Stimulated activated CD8-positive, alpha-beta memory T cell treated with anti-CD3 and anti-CD28 coated beads, Interleukin-15, amount 100 ng/mL, for 1 hour (primary cell): ENCODE measurements at places on chromosomes 13 and 19.

GRCh38 chr13:112766336-112766735 lies 76.5 kb downstream of the ATP11A start:
- DNase-seq, result no peak

DNA sequence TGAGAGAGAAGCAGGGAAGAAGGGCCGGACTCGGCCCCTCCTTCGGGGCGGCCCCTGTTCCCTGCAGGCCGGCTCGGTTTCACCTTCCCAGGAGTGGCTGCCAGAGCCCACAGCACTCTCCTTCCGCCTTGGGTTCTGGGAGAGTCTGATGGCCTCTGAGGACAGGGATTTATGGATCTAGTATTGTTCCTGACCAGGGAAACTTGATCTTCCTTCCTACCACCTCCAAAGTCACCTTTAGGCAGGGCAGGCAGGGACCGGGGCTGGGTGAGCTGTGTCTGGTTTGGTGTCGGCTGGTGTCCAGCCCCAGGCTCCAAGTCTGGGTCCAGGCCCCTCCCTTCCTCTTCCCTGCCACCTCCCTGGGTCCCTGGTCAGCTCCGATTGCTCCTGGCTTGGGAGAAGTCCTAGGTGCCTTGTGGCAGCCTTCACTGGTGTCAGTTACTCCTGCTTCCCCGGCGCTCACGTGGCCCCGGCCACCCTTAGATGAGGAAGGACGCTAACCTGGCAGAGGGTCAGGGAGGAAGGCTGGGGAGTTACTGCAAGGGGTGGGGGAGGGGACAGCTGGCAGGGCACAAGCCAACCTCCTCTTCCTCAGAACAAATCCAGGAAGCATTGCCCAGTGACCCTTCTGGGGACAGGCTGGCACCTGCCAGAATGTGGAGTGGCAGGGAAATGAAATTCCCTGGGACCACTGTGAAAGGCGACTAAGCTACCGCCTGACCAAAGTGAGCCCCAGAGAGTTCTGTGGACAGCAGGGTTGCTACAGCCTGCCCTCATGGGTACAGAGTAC lies 18.8 kb downstream of the RFX1 start:
- DNase-seq, result no peak

GRCh38 chr13:26705536-26705935 lies 55.0 kb downstream of the GPR12 start:
- no peak for DNase-seq

DNA sequence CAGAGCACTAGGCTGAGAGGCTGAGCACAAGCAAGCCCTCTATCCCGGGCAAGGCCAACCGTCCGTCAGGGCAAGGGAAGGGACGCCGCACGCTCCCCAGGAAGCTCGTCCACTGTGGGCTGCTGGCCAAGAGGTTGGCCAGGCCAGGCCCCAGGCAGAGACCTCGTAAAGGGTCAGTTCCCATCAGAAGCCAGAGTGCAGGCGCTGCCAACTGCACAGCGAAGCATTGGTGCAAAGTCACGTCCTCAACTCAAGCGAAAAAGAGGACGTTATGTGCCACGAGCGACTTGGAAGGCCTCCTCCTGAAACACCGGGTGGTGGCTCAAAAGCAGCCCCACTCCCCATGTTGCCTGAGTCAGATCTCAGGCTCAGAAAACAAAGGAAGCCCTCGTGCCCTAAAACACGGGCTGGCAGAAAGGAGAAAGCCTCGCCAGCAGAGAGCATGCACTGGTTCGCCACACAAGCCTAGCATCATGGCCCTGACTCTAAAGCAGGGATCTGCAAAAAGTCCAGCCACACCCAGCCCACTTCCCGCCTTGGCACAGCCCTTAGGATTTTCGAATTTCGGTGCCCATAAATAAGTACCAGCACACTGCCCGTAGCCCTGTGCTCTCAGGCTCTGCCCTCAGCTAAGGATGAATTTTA lies 4.7 kb downstream of the AKAP8 start:
- no peak for DNase-seq

GRCh38 chr13:103299079-103299478 lies 232.9 kb upstream of the SLC10A2 start:
- no peak for DNase-seq

DNA sequence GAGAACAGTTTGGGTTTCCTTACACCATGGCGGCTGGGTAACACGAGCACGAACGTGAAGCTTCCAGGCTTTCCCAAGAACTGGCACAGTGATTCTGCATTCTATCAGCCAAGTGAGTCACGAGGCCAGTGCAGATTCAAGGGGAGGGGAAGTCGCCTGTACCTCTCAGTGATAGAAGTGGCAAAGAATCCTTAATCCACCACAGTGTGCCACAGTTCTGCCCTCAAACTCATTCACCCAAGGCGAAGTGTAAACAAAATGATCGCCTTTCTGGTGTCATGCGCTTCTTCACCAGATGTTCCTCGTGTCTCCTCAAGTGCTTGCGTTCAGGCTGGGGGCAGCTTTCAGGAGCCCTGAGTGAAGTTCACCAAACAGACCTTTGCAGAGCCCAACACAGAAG lies 24.9 kb upstream of the AMER2 start:
- no peak for DNase-seq

GRCh38 chr13:76756451-76756850 lies 129.8 kb downstream of the KCTD12 start:
- no peak for DNase-seq

GRCh38 chr19:39405261-39405957 lies 1.2 kb upstream of the ZFP36 start:
- DNase-seq, result no peak

DNA sequence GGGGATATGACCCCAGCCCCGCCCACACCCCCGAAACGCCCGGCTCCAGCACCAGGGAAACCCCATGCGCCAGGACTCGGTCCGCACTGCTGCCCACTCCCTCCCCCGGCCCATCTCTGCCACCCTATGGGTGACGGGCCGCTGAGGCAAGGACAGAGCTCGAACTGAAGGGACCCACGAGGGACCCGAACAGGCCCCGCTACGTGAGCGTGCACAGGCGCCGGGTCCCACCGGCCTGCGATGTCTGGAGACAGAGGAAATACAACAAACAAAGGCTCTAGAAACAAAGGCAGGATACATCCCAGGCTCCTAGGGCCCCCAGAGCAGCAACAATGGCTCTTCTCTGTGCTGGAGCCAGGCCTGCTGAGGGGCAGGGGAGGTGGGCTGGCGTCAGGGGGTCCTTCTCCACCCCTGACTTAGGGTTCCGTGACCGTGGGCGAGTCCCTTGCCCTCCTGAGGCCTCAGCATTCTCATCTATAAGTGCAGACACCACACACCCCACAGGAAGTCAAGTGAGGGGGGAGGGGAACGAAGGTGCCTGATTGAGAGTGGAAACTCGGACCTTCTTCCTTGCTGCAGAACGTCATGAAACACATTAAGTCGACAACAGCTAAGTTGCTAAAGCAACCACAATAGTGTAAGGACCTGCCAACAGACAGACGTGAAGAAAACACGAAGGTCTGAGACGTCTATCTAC lies 3.1 kb downstream of the ABHD17A start:
- peak; percentile 46 for DNase-seq

DNA sequence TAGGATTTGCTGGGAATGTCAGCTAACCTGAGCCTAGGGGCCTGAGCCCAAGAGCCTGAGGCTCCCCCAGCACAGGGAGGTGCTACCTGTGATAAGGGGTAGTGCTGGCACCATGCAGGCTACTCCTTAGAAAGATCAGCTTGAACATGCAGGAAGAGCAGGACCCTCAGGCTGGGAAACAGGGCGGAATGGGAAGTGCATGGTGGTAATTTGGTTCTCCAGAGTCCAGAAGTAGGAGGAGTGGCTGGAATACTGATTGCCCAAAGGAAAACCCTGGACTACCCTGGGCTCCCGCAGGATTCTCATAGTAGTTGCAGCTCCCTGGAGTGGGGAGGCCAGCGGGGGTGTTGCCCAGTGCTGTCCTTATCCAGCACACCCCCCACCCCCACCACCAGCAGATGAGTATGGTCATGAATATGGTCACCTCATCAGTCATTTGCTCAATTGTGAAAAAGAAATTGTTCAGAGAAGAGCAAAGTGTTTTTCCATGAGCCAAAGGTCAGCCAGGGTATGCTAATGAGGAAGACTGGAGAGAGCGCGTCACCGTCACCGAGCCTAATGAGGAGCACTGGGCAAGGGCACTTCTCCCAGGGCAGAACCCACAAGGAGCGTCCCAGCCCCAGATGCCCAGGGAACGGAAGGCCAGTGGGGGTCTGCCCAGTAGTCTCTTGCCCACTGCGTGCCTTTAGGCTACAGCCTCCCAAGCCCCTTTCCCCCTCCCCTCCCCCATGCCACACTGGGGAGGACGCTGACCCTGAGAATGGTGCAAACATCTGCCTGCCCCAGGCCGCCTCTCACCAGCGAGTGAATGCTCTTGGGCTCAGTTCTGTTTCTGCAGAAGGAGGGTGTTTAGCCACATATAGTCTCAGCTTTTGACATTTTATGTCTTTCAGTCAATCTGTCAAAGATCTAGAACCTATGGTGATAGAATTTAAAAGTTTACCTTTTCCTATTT lies 5.3 kb downstream of the SLC25A15 start:
- DNase-seq, result no peak

DNA sequence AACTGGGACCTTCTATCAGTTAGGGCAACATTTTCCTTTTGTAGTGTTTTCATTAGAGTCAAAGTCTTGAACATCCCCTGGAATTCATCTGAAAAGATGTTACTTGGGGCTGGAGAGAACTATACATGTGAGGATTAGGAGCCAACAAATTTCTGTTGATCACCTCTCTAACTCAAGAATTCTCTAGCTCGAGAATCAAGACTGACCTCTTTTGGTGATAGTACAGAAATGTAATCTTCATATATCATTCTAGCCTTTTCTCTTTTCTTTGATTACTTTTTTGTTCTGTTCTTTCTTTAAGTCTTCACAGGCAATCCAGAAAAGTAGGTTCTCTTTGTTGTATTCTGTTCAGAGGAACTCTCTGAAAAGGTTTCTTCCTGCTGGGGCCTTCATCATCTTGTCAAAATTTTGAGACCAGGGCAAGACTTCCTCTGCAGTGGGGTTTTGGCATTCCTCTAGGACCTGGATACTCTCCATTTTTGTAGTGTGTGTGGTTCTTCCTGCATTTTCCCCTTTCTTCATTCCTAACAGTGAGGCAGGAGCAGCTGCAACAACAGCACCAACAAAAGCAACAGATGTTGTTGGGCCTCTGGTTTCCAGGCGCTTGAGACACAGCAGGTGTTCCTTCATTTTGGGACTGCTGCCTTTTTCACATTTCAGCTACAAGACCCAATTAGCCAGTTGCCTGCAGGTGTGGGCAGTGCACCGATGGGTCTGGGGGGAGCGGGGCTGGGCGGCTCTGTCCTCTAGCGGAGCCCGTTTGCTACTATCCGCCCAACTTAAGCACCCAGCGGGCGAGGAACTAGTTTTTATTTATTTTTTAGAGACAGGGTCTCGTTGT lies 26.2 kb downstream of the ELF1 start:
- no peak for DNase-seq

DNA sequence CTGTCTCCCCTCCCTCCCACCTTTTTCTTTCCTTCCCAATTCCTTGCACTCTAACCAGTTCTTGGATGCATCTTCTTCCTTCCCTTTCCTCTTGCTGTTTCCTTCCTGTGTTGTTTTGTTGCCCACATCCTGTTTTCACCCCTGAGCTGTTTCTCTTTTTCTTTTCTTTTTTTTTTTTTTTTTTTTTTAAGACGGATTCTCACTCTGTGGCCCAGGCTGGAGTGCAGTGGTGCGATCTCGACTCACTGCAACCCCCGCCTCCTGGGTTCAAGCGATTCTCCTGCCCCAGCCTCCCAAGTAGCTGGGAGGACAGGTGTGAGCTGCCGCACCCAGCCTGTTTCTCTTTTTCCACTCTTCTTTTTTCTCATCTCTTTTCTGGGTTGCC lies 6.9 kb downstream of the MYADM start:
- no peak for DNase-seq

GRCh38 chr19:50974702-50975556 lies 5.5 kb upstream of the KLK6 start:
- DNase-seq, result no peak

- no peak for DNase-seq
These were observed 37.3 kb downstream of the KDM4B start for GRCh38 chr19:5006201-5006600.

GRCh38 chr13:39463611-39464010 lies 139.4 kb downstream of the LHFPL6 start:
- DNase-seq, result no peak

GRCh38 chr13:90205911-90206310 lies 1141.6 kb upstream of the MIR17HG start:
- no peak for DNase-seq

DNA sequence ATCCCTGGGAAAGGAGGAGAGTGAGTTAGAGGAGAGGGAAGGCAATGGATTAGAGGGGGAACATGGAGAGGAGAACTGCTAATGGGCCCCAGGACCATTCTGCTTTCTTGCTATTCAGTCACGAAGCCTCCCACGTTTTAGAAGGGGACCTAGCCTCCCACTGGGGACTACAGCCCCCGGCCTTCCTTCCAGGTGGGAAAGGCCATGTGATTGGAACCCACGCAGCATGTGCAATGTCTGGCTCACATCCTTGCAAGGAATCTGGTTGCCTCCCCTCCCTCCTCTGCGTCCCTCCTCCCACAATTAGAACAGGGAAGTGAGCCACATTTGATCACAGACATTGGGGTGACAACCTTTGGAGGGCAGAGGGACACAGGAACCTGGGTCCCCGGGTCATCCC lies 22.5 kb upstream of the PLA2G4C start:
- DNase-seq, result no peak

- DNase-seq, result no peak
These were observed 317.4 kb downstream of the NALCN start for GRCh38 chr13:101098873-101099272.

GRCh38 chr19:33622809-33623511 lies 1.2 kb downstream of the CHST8 start:
- DNase-seq, result no peak

GRCh38 chr13:46622630-46623256 lies 69.8 kb downstream of the LRCH1 start:
- DNase-seq, result no peak

DNA sequence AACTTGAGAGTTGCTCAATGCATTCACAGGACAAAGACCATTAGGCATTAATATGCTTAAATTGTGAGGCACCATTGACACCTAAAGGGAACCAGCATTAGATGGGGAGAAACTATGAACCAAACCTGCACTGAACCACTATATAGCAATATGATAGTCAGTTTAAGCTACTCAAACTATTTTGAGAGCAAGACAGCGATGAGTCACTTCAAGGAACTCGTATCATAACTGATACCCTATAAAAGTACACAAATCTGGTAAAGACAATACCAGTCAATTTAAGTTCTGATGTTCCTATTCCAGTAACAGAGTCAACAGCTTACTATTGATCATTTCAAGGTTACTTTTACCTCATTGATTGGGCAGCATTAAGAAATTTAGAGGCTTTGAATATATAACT lies 151.3 kb upstream of the ATXN8OS start:
- DNase-seq, result no peak
